ENCODE measurements at places on chromosomes 3 and 15. TPM values are rescaled to one million over a fixed set of nuclear protein-coding genes. Genes with fewer than 3 reads are reported as not detected.

PIK3R4 gene
- total RNA-seq: 28.6 TPM

- no peak for DNase-seq
These were observed 290.7 kb downstream of the RYR3 start for GRCh38 chr15:33601461-33601860.

GRCh38 chr3:166190360-166190759 is 353.1 kb upstream of the BCHE start:
- DNase-seq: no peak

DNA sequence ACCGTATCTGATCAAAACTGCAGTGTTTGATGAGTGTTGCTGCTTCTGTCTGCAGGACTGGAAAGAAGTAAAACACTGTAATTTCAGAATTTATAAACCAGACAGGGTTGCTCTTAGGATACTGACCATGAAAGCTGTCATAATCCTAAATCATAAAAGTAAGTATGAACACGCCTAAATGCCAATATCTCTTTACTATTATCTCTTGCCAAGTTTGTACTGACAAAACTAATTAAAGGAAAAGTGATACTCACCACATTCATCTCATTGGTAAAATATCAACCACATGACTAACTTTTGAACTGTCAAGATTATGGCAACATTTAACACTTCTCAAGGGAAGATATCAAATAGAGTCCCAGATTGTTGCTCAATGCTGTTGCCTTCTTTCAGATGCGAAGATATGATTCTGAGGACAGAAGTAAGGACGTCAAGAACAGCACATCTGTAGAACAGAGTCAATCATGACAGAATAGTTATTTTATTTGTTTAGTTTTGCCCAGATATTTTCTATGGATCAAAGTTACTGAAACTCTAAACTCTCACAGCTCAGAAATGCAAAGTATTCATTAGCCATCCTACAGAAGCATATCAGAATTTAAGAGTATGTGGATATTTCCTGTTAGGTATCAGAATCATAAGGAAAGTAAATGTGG is 61.4 kb upstream of the COL8A1 start:
- DNase-seq: no peak

HOMER2 gene
- total RNA-seq: 2.8 TPM

All from activated naive CD4-positive, alpha-beta T cell treated with anti-CD3 and anti-CD28 coated beads for 36 hours (primary cell).